ENCODE measurements at places on chromosomes 5 and 9. TPM values are rescaled to one million over a fixed set of nuclear protein-coding genes. Genes with fewer than 3 reads are reported as not detected.

The INSL4 gene
- not detected for total RNA-seq

The PCDHB13 gene
- 0.12 TPM for total RNA-seq

The SAXO1 gene
- 0.20 TPM for total RNA-seq

- no peak for DNase-seq
- H3K4me1 ChIP-seq, result peaks cover 28% of the 10 kb centered on the region
- H3K27me3 ChIP-seq, result no peaks in the 10 kb centered on the region
- H3K4me3 ChIP-seq, result peak overlapping the region; percentile 88
Observed at GRCh38 chr9:111632060-111632459, 926 bp downstream of the DNAJC25 start.

DNA sequence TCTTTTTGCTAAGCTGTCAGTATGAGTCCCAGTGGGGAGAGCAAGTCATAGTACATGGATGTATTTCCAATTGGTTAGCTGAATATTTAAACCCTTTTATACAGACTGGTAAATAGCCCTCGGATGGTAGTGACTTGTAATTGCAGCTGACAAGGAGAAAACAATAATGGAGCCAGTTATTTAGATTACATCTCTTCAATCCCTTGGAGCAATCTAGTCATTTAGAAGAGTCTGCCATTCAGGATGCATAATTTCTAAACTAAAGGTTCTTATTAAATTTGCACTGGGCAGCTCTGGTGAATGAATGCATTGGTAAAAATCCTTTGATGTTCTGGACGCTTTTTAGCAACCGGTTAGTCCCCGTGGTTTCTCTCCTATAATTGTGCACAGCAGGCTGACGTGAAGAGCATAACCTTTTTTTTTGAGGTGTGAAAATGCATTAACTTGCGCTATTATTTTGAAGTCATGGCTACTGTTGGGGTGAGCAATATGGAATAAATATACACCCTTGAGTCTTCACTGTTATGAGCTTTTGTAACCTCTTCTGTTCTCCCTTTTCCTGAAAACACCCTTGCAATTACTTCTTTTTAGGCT is 158.6 kb upstream of the CD180 start:
- H3K36me3 ChIP-seq, result no peaks in the 10 kb centered on the region
- no peak for DNase-seq
- no peaks in the 10 kb centered on the region for H3K4me1 ChIP-seq
- H3K27me3 ChIP-seq, result no peaks in the 10 kb centered on the region

All from Caco-2 (cell line).